ENCODE measurements at places on chromosomes 4 and X.
A peak's percentile ranks its signal among the peaks of the same experiment; 100 is the strongest.

- no peak for DNase-seq
Measured at GRCh38 chrX:123085311-123085940, 98.7 kb upstream of the GRIA3 start.

GRCh38 chr4:24794916-24795665 is at the start of gene SOD3:
TSS of gene SOD3 (plus strand) at chr4:24795573. CDS start at chr4:24799522, 3,949 bp downstream.
- DNase-seq, result no peak

GRCh38 chr4:101527188-101527587 is 179.9 kb upstream of the PPP3CA start:
- no peak for DNase-seq

GRCh38 chrX:20517565-20517964 is 250.9 kb upstream of the RPS6KA3 start:
- no peak for DNase-seq

DNA sequence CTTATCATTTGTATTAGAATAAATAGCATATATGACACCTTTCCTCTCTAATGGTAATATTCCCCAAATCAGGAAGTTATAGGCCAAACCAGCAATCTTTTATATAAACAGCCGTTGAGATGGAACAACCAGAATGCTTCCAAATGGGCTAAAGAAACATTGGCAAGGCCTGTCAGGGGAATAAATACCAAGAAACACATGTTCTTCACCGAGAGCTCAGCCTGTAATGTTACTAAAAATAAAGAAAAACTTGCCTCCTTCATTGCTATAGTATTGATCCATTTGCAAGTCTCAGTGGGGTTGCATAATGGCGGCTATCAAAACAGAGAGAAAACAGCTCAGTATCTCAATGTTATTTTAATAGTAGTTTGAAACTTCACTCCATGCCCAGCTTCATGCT is 104.9 kb downstream of the FAM13A start:
- DNase-seq, result no peak

DNA sequence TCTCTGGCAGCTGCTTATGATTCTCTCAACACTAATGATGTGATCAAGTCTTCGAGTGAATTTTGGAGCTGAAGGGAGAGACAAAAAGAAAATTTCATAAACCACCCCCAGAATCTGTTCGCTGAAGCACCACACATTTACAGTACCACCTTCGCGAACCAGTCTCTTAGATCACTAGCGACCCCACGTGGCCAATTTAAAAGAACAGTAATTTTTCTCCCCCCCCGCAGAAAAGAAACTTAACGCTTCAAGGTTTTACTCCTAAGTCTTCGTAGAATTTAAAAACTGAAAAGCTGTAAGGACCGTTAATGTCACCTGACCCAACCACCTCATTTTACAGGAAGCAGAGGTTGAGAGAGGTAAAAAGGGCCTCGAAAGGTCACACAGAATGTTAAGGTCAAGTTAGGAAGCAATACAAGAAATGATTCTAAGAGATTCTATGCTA is 187.5 kb downstream of the QDPR start:
- DNase-seq, result peak; percentile 69

GRCh38 chrX:66042307-66043077 is 2.6 kb upstream of the VSIG4 start:
- DNase-seq, result no peak

- DNase-seq, result no peak
Measured at GRCh38 chr4:153367092-153367491, 22.6 kb downstream of the MND1 start.

- DNase-seq, result no peak
Measured at GRCh38 chr4:28310926-28311325, 1450.3 kb downstream of the STIM2 start.

GRCh38 chr4:121950680-121951520 is 960 bp downstream of the TRPC3 start:
- peak; percentile 44 for DNase-seq

DNA sequence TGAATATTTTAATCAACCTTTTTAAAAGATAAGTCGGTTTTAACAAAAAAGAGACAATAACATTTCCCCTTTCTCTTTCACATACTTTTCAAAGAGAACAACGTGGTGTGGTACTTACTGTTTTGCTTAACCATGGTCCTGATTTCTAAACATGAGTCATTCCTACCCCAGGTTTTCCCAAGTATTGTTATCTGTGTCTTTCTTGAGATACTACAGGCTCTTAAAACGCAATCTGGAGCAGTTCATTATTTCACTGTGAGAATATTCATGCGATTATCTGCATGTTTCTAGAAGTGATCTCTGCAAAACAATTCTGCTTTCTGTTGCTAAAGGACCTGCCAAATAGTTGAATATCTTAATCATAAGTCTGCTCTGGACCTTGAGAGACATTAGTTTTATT is 127.3 kb downstream of the TENM3 start:
- DNase-seq, result no peak

DNA sequence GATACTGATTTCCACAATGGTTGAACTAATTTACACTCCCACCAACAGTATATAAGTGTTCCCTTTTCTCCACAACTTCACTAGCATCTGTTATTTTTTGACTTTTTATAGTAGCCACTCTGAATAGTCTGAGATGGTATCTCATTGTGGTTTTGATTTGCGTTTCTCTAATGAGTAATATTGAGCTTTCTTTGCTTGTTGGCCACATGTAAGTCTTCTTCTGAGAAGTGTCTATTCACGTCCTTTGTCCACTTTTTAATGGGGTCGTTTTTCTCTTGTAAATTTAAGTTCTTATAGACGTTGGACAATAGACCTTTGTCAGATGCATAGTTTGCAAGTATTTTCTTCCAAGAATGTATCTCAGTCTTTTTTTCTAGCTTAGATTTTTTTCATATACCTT is 10.0 kb downstream of the FBXW7 start:
- no peak for DNase-seq

GRCh38 chr4:1714303-1715001 is 2.3 kb upstream of the SLBP start:
- no peak for DNase-seq

DNA sequence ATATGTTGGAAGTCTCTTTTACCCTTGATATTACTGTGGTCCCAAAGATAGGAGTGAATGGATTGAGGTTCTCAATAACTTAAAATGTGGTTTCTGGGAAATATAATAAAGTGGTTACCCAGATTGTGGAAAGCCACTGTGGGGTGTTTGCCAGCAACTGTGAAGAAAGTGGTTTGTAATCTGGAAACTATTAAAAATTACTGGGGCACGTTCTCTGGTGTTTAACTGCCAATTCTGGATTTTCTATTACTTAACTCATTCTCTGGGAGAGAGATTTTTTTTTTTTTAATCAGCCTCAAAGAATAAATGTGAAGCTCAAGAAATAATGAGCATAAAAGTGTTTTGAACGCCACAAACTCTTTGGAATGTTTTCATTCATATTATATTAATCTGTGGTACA is 4.9 kb upstream of the CXCL6 start:
- DNase-seq, result no peak

GRCh38 chr4:72313121-72313520 is 255.9 kb downstream of the ADAMTS3 start:
- DNase-seq, result no peak

Measured in HAP-1 (cell line).